Ureter (tissue), 1 donor: ENCODE measurements at places on chromosomes 3 and 15. TPM values are rescaled to one million over a fixed set of nuclear protein-coding genes. Genes with fewer than 3 reads are reported as not detected.

The OR5H15 gene
- total RNA-seq, result not detected

The GOLGA8Q gene
- 2.3 TPM for total RNA-seq

The CTXN2 gene
- total RNA-seq, result not detected

The DGKG gene
- 16.2 TPM for total RNA-seq

The FBXO40 gene
- 0.23 TPM for total RNA-seq

DNA sequence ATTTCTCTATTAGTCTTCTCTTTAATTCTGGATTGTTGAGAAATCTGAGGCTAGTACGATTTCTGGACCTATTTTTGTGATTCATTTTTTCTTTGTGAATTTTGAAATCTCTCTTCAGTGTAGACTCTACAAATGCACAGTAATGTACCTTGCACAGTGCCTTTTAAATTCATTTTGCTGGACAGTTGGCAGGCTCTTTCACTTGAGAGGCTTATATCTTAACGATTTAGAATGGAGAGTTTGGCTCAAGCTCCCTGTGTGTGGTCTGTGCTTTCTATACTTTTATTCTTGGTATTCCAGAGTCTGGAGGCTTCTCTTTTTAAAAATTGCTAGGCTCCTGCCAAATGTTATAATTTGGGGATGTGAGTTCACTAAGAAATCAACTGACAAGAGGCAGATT lies 8.8 kb downstream of the CRYBG3 start:
- DNase-seq, result no peak

DNA sequence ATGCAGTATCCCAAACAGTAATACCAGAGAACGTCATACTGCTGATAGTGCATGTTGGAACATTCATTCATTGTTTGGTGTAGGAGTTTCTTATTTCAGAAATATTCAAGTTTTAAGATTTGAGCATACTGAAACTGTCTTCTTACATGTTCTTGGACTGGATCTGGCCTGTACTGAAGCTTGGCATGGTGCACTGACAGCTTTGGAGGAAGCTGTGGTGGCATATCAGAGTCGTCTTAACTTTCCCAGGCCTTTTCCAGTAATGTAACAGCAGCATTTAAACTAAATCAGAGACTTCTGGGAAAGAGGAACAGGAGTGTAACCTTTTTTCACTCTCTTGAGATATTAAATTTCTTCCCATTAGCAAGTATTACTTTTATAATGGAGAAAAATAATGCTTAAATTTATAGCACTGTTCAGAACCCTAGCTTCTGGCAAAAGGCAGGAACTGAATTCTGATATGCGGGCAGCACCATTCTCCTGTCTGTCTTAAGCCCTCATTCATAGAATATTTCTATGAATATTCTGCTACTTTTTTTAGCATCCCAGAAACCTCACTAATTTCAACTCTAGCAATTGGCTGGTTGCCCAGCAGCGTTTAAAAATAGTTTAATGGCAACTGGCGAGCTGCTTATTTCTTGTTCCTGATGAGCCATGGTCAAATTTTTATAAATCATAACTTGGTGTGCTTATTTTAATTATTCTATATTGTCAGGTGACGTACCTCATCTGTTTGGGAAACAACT lies 31.1 kb downstream of the DNAJC13 start:
- peak; percentile 59 for DNase-seq

DNA sequence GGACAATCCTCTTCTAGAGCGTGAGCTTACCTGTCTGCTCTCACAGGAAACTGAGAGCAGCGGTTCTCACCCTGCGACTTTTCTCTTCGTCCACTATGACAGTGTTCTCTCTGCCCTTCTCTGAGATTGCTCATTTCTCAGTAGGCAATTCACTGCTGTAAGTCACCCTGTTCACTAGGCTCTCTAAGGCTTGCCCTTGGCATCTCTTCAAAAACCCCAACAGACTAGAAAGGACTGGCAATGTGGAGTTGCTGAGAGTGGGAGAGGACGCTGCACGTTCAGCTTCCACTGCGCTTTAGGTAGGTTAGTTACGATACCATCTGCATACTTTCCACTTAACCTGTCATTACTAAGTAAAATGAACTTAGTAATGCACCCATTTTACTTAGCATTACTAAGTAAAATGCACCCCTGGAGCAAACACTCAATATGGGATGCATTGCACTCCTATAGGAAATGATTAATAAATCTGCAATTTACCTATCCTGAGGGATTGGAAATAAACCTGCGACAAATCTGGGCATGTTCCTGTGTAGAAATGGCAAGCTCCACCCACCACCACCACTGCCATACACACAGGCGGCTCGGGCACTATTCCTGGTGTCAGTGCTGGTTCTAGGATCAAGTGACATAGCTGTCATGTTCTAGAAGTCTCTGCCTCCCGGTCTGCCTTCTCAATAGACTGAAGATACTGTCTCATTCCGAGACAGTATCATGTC lies 21.4 kb downstream of the XPC start:
- DNase-seq, result no peak

- DNase-seq, result peak; percentile 80
Observed at GRCh38 chr15:31128919-31129768, 27.6 kb upstream of the TRPM1 start.

DNA sequence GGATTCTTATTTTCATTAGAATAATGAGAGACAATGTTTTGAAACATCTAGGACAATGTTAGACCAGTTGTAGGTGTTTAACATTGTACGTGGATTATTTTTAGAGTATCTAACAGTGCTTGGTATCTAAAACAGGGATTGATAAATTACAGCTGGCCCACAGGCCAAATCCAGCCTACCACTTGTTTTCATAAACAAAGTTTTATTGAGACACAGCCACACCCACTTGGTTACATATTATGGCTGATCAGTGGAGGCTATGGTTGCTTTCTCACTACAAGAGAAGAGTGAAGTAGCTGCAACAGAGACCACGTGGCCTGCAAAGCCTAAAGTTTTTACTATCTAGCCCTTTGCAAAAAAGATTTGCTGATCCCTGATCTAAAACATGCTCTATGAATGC lies 223.1 kb upstream of the CTNNB1 start:
- no peak for DNase-seq

DNA sequence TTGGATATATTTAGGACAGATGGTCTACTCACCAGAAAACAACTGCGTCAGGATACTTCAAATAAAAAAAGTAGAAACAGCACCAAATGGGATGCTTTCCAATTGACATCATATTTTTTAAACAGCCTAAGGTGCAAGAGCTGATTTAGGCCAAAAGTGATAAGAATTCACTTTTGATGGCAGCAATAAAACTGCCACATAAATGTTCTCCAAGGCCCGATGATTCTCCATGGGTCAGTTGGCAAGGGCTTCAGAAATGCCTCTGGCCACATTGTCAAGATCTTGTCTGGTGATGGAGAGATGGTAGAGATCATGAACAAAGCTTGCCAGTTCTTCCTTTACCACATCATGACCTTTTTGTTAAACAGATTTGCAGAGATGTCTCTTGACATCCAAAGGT lies 38.9 kb downstream of the LDHAL6B start:
- no peak for DNase-seq

DNA sequence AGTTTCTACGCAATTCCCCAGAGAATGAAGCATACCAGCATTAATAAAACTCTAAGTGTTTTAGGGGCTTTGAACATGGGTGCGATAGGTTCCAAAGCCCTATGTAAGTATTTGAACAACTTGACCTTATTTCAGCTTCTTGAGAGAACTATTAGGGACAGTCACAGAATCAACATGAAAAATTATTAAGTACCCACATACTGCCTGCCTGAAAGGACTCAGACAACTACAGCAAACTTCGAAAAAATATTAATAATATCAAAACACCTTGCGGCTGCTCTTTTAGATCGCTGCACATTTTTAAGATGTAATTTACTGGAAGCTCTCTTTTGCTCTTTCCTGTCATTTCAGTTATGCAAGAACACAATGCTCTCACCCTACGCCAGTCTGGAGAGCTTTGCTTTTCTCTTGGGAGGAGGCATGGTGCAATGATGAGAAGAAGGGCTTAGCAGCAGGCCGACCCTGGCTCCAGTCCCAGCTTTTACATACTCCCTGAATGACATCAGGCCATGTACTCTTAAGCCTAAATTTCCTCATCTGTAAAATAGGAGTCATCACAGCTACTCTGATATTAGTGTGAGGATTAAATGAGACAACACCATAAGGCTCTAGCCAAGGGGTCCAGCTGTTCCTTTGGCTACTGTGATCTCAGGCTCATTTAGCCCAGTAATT lies 640.7 kb downstream of the FHIT start:
- DNase-seq, result no peak

DNA sequence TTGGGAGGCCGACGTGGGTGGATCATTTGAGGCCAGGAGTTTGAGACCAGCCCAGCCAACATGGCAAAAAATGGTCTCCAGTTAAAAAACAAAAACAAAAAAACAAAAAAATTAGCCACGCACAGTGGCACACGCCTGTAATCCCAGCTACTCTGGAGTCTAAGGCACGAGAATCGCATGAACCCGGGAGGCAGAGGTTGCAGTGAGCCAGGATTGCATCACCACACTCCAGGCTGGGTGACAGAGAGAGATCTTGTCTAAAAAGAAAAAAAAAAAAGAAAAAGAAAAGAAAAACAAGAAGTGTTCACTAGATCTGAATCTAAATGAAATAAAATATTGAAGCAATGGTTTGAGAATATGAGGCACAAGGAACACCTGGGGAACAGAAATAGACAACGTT lies 36.7 kb downstream of the SLC9A9 start:
- no peak for DNase-seq
